ENCODE measurements at places on chromosomes 11 and 22.

- no peak for DNase-seq
These were observed 12.2 kb downstream of the FBXO7 start for GRCh38 chr22:32486656-32487390.

DNA sequence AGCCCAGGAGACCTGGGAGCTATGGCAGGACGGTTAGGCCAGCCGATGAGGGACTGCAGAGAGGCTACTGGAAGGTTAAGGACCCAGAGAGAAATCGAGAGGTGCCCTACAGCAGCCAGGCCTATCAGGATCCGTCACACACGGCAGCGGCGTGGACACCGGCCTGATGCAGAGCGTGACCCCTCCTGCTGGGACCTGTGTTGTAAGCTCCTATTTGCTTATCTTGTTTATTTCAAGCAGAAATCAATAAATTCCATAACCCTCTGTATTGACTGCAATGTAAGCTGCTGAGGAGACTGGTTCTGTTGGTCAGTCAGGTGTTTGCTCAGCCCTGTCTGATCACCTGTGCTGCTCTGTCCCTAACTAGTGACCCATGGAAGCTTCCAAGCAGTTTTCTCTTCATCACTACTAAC lies 39.9 kb downstream of the PPP2R1B start:
- no peak for DNase-seq

DNA sequence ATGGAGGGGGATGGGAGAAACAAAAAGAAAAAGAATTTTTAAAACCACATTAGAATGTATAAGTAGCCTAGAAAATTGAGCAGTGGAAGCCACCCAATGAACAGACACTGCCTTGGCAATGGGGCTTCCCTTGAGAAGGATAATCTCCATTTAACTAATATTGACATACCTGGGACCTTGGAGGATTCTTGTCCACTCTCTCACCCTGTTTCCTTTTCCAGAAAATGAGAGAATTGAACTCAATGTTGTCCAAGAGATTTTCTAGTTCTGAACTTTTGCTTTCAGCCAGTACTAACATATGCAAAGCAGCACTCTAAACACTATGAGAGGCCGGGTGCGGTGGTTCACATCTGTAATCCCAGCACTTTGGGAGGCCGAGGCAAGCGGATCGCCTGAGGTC lies 524 bp downstream of the MS4A8 start:
- no peak for DNase-seq

DNA sequence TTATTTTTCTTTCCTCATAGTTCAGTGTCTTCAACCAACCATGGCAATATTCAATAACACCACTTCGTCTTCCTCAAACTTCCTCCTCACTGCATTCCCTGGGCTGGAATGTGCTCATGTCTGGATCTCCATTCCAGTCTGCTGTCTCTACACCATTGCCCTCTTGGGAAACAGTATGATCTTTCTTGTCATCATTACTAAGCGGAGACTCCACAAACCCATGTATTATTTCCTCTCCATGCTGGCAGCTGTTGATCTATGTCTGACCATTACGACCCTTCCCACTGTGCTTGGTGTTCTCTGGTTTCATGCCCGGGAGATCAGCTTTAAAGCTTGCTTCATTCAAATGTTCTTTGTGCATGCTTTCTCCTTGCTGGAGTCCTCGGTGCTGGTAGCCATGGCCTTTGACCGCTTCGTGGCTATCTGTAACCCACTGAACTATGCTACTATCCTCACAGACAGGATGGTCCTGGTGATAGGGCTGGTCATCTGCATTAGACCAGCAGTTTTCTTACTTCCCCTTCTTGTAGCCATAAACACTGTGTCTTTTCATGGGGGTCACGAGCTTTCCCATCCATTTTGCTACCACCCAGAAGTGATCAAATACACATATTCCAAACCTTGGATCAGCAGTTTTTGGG lies at the start of gene OR51T1:
TSS of gene OR51T1 (plus strand) at position 41 of the 641 bp plus-strand sequence. CDS start at position 41, 0 bp downstream.
- DNase-seq = no peak

GRCh38 chr11:33160587-33160986 lies 693 bp downstream of the CSTF3 start:
- no peak for DNase-seq

GRCh38 chr22:44913198-44913983 lies 96.4 kb downstream of the PHF21B start:
- DNase-seq = no peak

- no peak for DNase-seq
These were observed 12.4 kb upstream of the DSCAML1 start for GRCh38 chr11:117809236-117810055.

All from T1000 (cell line).